ENCODE measurements at places on chromosomes 3 and 15.

GRCh38 chr3:47347217-47347801 lies 33.5 kb upstream of the PTPN23 start:
- DNase-seq = no peak

GRCh38 chr3:51137715-51138114 lies 247.4 kb upstream of the MANF start:
- no peak for DNase-seq

GRCh38 chr3:150751781-150752263 lies 11.1 kb downstream of the SIAH2 start:
- DNase-seq = no peak

DNA sequence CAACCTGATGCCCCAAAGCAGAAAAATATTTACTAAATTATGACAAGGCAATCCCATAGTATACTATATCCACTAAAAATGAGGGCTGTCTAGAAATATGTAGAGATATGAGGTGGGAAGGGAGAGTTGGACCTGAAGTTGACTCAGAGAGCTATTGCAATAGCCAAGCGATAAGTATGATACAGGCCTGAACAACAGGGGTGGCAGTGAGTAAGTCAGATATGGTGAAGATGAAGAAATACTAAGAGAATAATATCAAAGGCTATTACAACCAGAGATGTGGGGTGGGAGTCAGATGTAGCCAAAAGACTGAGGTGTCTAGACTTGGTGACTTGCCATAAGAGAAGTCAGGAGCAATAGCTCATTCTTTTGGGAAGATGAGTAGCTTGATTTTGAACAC lies 9.2 kb downstream of the HSPBAP1 start:
- DNase-seq = peak; percentile 34

DNA sequence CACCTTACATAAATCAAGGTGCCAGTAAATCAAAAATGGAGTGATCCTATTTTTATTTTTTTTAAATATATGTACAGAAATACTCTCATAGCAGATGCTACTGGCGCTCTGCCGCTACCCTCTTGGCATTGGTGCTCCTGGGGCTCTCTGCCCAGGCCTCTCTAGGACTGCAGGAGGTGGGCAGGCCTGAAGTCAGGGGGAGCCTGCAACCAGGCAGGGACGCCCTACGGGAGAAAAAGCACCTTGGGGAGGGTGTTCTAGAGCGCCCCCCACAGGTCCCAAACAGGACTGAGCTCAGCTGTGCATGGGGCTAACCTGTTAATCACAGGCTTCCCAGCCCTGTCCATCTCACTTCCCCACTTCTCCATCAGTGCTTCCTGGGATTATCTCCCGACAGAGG lies 192.5 kb downstream of the SHQ1 start:
- DNase-seq = peak; percentile 16

DNA sequence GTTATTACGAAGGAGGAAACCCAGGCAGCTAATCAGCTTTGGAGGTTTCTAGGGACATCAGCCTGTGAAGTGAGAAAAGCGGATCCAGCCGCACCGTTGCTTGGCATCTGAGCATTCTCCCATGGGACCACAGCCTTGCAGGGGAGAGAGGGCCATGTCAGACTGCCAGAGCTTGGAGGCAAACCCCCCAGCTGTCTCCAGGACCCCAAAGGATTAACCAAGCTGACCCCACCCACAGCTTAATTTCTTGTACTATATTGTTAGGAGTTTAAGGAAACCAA lies 5.1 kb downstream of the IGDCC3 start:
- no peak for DNase-seq

- no peak for DNase-seq
Observed at GRCh38 chr3:62954580-62954979, 79.4 kb upstream of the CADPS start.

GRCh38 chr3:14391033-14391432 lies 11.4 kb upstream of the SLC6A6 start:
- DNase-seq = peak; percentile 56

DNA sequence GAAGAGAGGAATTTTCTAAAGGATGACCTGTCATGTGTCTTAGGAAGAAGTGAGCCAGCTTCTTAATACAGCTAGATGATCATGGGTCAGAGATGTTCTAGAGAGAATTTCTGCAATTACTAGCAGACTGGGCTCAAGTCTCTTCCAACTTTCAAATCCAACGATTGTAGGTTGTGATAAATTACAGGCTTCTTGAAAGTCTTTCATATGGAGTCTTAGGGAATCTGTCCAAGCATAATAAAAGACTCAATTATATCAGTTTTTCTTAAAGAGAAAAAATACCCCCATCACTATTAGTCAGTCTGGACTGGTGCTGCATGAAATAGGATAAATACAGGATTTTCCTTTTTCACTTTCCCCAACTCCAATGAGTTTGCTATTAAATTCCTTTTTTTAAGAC lies 59.1 kb downstream of the DRD3 start:
- no peak for DNase-seq

DNA sequence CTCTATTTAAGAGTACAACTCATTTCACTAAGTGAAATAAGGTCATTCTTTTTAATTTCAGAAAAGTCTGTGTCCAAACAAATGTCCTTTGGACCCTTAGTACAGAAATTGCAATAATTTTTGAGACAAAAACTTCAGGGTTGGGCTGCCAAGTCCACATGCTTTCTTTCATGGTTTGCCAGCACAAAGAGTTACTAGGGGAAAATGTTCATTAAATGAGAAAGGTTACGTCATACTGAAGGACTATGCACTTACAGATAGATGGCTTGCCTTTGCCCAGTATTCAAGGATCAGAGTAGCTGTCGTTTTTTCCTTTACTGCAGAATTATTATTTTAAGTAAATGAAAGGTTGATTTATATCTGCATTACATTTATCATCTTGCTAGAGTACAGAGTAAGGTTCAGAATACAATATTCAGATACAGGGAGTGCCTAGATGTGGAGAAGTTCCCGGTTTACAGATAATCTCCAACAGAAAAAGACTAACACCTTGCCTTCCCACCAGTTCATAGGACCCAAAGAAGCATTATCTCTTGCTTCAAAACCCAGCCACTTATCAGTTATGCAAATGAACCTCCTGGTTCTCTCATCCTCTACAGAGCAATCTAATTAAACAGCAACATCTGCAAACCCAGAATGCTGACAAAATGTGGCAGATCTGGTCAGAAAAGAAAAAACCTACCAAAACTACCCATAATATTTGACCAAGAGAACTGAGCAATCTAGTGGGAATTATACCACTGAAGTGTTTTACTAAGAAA lies 179.3 kb downstream of the FRMD5 start:
- DNase-seq = no peak

- DNase-seq = no peak
Observed at GRCh38 chr3:146124126-146124801, 36.7 kb downstream of the PLOD2 start.

GRCh38 chr3:38985581-38985980 lies 66.2 kb downstream of the SCN11A start:
- no peak for DNase-seq

- peak; percentile 60 for DNase-seq
Observed at GRCh38 chr3:157436583-157437291, at the start of gene PTX3. Gene PTX3, plus strand, starts transcription at chr3:157436850. Its CDS starts 84 bp downstream, at chr3:157436934.

DNA sequence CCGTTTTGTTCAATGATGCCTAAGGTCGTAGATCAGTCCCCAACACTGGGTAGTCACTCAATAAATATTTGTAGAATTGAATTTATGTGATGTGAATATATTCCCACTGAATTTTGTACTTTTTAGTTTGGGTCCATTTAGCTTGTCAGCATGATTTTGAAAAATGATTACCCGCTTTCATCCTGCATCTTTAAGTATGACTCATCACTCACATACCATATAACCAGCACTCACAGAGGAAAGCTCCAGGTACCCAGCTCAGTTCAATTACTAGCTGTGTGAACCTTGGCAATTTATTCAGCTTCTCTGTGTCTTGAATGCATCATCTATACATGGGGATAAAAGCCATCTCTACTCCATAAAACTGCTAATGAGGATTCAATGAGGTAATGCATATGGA lies 2.2 kb upstream of the MLF1 start:
- DNase-seq = no peak

GRCh38 chr15:98126326-98127085 lies 166.0 kb downstream of the ARRDC4 start:
- DNase-seq = no peak

- DNase-seq = no peak
Observed at GRCh38 chr3:103657756-103658155, 1222.9 kb downstream of the ZPLD1 start.

DNA sequence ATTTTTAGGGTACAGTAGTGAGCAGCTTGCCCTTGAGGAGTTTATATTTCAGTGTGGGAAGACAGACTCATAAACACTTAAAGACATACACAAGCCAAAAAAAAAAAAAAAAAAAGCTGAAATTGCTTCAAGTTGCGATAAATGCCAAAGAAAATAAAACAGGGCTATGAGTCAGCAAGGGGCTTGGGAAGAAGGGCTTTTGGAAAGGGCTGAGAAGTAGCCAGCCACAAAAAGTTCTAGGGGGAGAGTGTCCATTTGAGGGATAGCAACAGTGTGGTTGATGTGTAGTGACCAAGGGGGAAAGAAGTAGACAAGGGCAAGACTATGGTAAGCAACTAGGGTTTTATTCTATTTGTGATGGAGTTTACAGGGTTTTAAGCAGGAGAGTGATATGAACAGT lies 185.5 kb downstream of the ADAMTS9 start:
- no peak for DNase-seq

DNA sequence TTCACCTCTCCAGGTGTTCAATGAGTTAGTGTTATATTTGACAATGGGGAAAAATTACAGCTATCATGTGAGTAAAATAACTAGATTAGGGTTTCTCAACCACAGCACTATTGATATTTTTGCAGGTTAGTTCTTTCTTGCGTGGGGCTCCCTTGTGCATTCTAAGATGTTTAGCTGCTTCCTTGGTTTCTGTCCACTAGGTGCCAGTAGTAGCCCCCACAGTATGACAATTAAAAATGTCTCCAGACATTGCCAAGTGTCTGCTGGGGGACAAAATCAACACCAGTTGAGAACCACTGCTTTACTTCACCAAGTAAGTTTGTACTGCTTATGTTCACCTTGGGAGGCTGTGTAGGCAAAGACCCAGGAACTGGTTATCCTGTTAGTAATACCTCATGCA lies 618.7 kb downstream of the EDEM1 start:
- DNase-seq = no peak

DNA sequence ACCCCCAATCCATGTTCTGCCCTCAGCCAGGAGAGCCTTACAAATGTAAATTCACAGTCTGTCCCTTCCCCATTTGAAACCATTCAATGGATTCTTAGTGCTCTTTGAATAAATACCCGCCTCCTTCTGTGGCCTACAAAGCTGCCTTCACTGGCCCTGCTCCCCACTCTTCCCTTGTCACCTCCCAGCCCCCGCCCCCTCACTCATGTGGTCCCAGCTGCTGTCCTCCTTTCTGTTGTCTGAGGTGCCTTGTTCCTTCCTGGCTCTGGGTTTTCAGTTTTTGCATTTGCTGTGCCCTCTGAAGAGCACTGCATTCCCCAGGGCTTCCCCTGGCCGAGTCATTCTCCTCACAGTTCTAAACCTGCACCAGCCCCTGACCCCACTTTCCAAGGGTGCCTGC lies 3.2 kb downstream of the EFCAB12 start:
- no peak for DNase-seq
